ENCODE measurements at places on chromosomes 7 and 10.

GRCh38 chr7:5677538-5678294 lies 103.7 kb downstream of the RNF216 start:
- no peak for DNase-seq

GRCh38 chr10:12445701-12446334 lies 96.5 kb downstream of the CAMK1D start:
- DNase-seq: no peak

DNA sequence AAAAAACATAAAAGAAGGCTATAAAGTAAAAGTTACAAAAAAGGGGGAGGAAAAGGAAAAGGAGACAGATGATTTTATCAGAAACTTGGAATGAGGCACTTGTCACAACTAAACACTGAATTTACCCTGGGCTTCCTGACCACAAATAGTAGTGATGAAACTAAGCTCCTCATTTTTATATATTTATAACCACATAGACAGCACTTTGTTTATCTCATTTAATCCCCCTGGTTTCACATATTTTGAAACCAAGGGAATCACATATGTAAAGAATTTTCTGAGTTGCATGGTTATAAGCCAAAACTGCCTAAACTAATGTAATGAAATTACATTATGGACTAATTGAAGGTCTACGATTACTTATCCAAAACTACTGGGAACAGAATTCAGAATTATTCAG lies 39.6 kb upstream of the MET start:
- no peak for DNase-seq

DNA sequence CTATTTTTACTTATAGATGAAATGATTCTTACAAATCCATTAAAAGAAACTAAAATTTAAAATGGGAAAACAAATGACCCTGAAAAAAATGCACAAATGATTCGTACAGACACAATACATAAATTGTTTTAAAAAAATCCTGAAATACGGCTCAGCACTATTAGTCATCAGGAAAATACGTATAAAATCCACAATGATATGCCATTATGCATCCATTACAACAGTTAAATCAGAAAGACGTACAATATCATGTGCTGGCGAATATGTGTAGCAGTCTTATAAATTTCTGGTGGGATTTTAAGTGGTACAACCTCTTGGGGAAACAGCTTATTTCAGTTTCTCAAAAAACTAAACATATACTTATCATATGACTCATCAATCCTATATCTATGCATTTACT lies 600.1 kb upstream of the STEAP1 start:
- DNase-seq: no peak

- no peak for DNase-seq
Measured at GRCh38 chr7:91330191-91330808, 66.1 kb downstream of the FZD1 start.

- DNase-seq: no peak
Measured at GRCh38 chr7:114835303-114835702, 86.6 kb upstream of the MDFIC start.

GRCh38 chr7:105980645-105981396 lies 17.8 kb downstream of the CDHR3 start:
- DNase-seq: no peak

DNA sequence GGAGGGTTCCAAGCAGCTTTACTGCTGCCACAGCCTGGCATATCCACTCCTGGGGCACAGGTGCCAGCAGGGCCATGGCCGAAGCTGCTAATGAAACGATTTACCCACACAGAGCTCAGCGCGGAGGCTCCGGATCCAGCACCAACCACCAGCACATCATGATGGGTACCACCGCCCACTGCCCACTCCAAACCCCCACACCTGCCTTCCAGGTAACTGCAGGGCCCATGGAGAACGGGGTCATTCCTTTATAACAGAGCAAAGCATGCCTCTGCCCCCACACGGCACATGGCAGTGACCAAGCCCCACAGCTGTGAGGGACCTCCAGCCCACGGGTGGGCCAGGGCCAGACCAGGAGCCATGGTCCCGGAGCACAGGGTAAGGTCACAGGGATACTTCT lies 53.2 kb downstream of the EBF3 start:
- DNase-seq: no peak

DNA sequence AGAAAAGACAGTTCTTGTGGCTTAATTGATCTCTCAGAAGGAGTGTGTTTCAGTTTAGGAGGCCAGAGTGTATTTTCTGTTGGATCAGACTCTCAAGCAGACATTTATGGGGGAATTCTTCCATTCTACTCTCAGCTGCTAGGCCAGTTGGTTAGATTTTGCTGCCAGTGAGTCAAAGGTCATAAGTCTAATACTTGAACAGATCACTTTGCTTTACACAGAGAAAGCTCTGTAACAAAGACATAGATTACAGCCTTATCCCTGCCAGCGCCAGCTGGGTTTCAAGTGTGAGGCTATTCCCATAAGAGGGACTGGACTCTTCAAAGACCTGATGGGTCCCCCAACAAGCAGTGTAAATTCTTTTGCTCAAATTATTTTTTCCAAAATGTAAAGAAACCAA lies 145.6 kb upstream of the SEMA3C start:
- DNase-seq: no peak

GRCh38 chr7:69780379-69780778 lies 182.1 kb downstream of the AUTS2 start:
- DNase-seq: no peak

- no peak for DNase-seq
Measured at GRCh38 chr7:113159746-113160339, 41.5 kb upstream of the SMIM30 start.

- DNase-seq: no peak
Measured at GRCh38 chr10:71090801-71091200, 121.6 kb upstream of the UNC5B start.

DNA sequence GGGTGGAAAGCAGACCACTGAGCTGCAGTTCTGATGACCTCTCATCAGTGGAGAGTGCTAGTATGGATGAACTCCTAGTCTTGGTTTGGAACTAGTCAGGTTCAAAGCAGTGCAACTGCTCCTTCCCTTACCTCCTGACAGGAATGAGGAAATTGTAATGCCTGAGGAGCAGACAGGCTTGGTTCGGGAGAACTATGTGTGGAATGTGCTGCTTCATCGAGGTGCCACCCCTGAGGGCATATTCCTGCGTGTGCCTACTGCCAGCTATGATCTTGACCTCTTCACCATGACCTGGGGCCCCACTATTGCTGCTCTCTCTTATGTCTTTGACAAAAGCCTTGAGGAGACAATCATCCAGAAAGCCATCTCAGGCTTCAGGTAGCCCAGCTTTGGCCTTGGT lies 27.4 kb upstream of the NFKB2 start:
- no peak for DNase-seq

DNA sequence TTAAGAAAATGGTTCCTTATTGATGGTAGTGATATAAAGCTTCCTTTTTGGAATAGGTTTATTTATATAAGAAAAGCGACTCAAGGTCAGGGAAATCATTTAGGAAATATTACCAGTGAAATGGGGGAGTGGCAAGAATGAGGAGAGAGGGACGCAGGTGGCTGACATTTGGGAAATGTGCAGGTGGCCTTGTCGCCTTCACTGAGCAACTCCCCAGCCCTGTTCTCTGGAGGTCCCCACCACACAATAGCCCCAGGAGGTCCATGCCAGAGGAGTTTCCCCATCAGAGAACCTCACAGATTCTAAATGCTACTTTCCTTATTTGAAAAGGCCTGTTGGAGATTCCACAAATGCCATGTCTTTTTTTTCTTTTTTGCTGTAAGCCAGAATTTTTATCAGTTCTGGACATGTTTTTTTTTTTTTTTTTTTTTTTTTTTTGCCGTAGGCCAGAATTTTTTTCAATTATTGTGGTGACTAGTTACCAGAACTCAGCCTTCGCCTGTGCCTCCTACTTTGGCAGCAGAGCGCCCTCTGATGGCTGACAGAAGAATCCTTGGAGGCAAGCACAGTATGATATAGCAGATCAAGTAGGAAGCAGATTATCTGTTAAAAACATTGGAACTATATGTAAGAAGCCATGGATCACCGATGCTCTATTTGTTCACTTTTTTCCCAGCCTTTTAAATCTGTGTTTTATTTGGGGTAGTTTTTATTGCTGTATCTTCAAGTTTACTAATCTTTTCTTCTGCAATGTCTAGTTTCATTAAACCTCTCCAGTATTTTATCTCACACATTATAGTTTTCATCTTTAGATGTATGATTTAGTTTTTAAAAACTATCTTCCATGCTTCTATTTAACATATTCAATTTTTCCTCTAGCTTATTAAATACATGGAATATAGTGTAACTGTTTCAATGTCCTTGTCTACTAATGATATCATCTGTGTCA lies 18.6 kb downstream of the OPALIN start:
- no peak for DNase-seq

DNA sequence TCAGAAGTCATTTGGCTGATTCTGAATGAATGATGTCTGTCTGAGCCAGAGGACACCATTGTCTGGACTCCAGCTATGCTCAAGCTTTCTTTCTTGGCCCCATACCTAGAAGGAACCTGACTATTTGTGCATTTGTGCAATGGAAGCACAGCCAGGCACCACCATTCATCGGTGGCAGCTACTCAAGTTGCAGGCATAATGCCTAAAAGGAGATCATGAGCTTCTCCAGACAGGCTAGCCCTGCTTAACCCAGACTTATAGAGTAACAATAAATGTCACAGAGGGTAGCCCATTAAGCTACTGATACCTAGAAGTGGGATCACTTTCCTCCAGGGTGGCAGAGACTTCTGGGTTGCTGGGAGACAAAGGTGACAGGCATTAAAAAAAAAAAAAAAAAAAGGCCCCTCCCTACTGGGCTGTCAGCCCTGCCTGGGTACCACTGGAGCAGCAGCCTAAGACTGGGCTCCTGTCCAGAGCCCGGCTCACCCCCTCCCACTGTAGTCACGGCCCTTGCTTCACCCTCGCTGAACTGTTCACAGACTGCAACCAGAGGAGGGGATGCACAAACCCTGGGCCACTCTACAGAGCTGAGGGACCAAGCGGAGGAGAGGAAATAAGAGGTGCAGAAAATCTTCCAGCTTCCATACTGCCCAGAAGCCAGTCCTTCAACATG lies 75.4 kb upstream of the ATP6V0A4 start:
- DNase-seq: no peak

DNA sequence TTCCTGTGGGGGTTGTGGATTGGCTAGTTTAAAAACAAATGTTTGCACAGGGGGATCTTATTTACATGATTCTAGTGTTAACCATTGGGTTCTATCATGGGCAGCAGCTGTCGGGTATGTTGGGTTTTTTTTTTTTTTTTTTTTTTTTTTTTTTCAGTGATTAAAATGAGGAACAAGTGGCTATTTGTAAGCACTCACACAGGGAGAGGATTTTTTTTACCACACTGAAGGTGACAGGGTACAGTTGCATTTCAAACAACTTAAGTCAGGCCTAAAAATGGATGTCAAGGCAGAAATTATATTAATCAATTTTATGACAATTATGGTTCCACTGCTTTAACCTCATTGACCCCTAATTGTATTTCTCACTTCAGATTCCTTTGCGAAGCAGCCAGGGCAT lies 92.8 kb downstream of the CD36 start:
- no peak for DNase-seq

DNA sequence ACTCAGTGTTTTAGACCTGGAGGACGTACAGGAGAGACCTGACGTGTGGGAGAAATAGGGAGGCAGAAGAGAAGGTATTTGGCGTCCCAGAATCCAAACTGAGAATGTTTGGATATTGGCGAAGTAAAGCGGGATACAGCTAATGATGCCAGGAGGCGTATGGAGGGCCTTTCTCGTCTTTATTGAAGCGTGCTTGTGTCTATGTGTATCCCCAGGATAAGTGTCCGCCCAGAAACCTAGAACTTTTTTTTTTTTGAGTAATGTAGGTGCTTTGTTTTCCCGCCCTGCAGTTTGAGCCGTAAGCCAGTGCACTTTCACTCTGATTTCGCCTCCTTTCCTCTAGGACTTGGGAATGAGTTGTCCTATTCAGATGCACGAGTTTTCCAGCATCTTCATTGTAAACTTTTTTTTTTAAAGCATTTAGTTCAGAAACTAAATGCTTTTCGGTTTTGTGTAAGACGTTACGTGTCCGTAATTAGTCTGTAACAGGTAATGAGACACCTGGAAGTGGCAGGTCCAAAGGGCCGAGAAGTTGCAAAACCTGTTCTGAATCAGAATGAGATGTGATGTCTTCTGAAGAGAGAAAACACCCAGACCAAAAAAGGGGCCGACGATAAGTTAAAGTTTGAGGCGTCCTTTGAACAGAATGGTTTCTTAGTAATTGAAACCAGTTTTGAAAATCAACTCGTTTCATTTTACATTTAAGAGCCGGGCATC lies 746 bp downstream of the ARL5B start:
- DNase-seq: no peak

- no peak for DNase-seq
Measured at GRCh38 chr7:143846692-143847091, 55.3 kb downstream of the TCAF1 start.

GRCh38 chr10:128140425-128140824 lies 14.2 kb upstream of the MKI67 start:
- DNase-seq: no peak

GRCh38 chr10:33314811-33315561 lies 19.5 kb downstream of the NRP1 start:
- no peak for DNase-seq

GRCh38 chr7:33669251-33669670 lies 236.1 kb upstream of the BMPER start:
- DNase-seq: no peak
